ENCODE measurements at places on chromosomes 3 and 15.

DNA sequence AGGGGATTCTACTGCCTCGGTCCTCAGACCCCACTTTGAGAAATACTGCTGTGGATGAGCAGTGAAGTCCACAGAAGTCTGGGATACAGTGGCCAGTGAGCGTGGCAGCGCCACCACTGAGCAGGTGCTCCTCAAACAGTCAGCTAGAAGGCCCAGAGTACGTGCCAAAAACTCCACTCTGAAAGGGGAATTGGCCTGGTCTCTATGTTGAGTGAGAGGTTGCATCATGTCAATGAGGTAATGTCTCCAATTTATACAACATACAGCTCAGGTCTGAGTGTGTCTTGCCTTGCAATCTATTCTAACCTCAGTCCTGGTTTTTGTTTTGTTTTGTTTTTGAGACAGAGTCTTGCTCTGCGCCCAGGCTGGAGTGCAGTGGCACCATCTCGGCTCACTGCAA, 53.3 kb upstream of the ETV5 start:
- no peak for DNase-seq

GRCh38 chr15:26945046-26945445, 25.9 kb upstream of the GABRG3 start:
- DNase-seq = no peak

GRCh38 chr3:143814443-143814889, 33.8 kb downstream of the SLC9A9 start:
- no peak for DNase-seq

- DNase-seq = no peak
These were observed 9.2 kb upstream of the RPP14 start for GRCh38 chr3:58296843-58297242.

GRCh38 chr15:68630211-68630555, 51.4 kb downstream of the CORO2B start:
- DNase-seq = no peak

DNA sequence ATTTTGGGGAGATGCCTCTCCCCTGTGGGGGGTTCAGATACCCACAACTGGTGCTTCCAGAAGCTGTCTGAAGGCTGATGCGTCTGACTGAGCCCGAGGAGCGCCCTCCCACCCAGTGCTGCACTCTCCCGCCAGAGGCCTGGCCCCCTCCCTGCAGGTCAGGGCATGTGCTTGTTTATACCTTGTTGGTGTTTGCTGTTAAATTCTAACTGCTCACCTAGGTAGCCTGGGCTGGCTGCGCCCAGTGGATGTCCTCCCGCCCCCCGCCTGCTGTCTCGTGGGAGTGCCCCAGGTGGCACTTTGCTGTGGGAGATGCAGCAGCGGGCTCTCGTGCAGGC, 12.9 kb downstream of the KLF13 start:
- DNase-seq = no peak

DNA sequence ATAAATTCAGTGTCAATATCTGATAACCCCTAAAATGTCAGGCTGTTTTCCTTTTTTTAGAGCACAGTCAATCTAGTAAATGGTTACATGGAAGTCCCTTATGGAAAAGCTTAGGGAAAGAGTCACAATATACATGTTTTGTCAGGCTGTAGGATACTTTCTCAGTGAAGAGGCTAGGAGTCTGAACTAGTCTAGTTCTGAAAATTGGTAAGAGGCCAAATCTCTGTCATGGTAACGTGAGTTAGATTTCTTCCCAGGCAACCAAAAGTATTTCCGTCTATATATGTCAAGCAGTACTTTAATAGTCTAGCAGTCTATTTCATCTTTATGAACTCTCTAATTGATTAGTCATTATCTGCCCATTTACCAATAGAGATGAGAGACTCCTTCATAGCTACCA, 215.9 kb upstream of the LRRC3B start:
- no peak for DNase-seq

DNA sequence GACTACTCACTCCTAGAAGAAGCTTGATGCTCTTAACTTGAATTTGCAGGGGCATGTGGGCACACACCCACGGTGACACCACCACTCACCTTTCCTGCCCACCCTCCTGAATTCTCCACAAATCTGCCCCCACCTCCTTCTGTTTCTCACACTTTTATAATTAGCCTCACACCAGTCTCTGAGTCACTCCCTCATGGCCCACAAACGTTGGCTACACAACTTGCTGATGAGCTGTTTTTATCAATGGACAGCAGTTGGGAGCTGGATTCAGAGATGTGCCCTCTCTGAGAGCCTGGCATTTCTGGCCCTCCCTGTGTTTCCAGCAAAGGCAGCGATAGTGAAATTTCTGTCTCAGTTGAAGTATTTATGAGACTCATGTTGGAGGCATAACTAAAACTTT, 1.3 kb downstream of the COLQ start:
- DNase-seq = no peak

GRCh38 chr3:127827808-127828207, 5.5 kb upstream of the MGLL start:
- DNase-seq = no peak

DNA sequence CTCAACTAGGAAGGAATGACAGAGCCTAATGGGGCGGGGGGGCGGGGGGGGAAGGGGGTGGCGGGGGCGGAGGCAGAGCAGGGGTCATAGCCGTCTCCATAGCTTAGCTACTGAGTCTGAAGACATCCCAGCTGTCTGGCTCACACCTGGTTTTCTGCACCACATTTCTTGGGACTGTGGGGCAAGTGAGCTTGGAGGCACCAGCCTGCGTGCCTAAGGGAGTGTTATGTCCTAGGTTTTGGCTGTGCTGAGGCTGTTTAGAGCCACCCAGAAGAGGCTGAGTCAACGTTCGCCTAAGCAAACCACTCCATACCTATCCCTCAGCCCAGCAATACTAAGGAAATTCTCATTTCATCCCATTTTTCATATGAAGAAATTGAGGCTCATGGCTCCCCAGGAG, 1.4 kb downstream of the IL17RD start:
- no peak for DNase-seq

DNA sequence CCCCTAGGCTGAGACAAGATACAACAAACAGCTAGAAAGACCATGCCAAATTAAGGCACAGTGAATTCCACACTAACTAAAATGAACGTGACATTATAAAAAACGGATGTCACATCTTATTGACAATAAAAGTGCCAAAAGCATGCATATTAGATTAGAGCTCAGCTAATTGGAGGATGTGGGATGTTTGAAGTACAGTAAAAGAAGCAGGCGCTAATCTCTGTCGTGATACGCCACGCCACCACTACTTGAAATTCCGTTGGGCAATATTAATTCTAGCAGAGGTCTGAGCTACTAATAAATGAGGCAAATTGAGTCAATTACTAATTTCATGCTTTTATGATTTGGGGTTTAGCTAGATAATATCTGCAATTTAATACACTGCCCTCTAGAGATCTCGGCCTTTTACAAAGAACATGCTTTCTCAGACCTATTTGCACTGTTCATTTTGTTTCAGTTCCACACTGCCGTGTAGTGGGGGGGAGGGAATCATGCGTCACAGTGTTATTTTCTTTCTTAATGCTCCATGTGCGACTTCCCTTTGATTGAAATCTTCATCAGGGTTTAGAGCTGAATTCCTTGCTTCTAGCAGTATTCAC, 52.9 kb upstream of the ROBO2 start:
- DNase-seq = no peak

DNA sequence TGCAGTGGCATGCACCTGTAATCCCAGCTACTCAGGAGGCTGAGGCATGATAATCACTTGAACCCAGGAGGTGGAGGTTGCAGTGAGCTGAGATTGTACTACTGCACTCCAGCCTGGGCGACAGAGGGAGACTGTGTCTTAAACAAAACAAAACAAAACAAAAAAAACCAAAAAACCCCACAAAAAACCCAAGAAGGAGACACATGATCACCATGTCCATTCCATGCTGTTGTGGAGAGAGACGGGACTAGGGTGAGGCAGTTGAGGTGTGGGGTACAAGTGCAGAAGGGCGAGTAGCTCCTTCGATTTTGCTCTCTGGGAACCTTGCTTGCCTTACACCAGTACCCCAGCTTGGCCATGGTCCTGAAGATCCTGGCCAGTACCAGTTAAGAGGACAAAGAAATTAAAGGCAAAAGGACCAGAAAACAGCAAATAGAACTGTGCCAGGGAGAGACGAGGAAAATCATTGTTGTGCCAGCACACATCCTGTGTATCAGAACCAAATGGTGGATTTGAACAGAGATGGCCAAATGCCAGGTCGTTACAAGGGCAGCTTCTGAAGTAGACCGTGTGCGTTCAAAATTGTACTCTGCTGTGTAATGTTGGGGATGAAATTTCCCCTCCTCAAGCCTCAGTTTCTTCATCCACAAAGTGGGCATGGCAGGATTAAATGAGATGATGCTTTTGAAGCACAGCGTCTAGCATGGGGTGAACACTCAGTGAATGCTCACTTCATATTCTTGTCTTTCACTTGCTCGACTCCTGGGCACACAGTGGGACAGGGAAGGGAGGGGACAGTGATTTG, 42.9 kb upstream of the CTSH start:
- DNase-seq = no peak

DNA sequence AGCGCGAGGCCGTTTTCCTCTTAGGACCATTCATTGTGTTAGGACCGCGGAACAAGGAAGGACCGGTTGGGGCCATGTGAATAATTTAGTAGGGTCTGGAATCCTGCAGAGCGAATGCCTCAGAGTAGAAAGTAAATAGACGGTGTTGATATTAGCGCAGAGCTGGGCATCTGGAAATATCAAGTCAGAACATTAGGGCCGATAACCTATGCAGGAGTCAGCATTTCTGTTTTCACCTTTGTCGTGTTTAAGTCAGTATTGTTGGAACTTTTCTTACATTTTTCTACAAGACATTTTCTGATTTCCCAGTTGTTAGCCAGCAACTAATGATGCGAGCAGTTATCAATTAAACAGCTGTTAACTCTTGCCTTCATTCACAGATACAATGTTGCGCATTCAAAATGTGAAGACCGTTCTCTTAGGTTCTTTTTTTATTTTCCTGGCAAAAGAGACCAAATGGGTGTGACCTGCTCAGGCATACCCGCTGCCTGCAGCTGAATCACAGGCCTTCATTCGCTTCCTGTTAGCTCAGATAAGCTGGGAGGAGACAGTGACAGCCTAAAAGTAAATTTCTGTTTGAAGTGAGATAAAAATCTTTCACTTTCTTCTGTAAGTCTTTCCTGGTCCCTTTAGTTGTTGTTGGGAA, 966 bp upstream of the PKM start:
- peak; percentile 75 for DNase-seq

DNA sequence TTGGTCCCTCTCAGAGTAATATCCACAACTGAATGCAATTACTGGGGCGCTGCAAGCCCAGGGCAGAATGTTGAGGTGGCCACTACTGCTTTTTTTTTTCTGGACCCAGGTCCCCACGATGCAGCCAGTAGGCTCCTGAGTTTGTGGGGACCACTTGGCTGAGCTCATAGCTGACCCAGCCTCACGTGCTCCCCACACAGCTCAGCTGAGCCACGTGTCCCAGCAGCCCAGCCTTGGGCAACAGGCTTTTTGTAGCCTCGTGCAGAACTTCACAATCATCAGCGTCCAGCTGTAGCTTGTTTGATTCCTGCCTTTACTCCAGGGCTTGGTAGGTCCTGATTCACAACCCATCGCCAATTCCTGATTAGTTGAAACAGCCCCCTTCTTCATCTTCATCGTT, 117.3 kb downstream of the ETFA start:
- DNase-seq = no peak

GRCh38 chr15:57923306-57923705, 142.2 kb downstream of the ALDH1A2 start:
- DNase-seq = no peak

DNA sequence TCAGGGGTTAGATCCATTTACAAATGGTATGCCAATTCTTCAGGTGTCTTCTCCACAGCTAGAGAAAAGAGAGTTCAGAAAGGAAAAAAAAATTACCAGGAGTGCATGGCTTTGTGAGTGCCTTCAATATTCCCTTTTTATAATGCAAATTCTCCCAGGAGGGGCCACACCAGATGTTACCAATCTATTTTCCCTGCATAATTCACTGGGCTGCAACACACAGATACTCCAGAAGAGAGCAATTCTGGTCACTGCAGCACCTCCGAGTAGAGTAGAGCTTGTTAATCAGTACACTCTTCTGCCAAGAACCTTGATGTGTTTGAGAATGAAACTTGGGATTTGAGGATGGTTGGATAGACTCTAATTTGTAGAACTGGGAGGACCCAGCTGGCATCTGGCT, 80.7 kb upstream of the SPRED1 start:
- DNase-seq = no peak

GRCh38 chr3:161073181-161073580, 32.0 kb downstream of the B3GALNT1 start:
- DNase-seq = no peak

DNA sequence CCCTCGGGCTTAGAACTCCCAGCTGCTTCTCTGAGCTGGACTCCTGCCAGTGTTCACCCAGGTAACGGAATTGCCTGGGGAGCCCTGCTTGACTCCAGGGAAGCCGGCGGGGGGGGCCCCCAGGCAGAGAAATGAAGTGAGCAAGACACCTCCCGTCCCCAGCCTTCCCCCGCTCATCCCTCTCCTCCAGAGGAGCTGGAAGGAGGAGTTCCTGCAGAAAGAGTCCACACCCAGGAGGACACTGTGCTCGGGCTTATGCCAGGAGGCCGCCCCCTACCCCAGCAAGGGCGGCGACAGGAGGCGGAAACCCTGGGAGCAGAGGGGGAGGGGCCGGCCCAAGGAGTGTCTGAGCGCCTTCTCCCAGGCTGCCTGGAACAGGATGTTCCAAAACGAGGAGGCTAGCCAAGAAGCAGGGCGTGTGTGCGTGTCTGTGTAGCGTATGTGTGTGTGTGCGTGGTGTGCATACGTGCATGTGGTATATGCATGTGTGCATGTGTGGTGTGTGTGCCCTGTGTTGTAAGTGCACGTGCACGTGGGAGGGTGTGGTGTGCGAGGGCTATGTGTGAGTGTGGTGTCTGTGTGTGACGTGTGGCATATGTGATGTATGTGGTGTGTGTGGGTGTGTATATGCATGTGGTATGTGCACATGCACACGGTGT, 511.3 kb downstream of the SHQ1 start:
- no peak for DNase-seq

GRCh38 chr15:50751394-50751793, 14.1 kb downstream of the SPPL2A start:
- DNase-seq = no peak

DNA sequence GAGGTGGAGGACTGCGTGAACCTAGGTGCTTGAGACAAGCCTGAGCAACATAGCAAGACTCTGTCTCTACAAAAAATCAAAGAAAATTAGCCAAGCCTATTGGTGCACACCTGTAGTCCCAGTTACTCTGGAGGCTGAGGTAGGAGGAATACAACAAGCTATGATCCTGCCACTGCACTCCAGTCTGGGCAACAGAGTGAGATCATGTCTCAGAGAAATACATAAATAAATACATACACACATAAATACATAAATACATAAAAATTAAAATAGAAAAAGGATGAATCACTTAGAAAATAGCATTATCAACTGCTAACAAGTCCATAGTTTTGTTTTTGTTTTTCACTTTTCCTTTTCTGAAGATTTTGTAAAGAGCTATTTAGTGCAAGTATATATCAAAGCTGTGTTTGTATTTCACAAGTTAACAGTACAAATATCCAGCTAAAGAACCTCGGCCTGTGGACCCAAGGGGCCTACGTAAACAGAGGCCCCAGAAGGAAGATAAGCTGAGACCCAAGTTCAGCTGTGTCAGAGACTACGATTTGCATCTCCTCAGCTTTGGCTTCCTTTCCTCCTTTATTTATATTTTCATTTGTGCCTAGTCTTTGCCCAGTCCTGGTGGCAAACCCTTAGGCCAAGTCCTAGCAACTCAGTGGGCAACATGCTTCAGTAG, 67.1 kb upstream of the ROBO2 start:
- DNase-seq = no peak

All from naive thymus-derived CD4-positive, alpha-beta T cell (primary cell).